ENCODE measurements at places on chromosomes 1 and 21.

GRCh38 chr1:9529190-9529589, 10.1 kb upstream of the SLC25A33 start:
- DNase-seq = peak; percentile 71

GRCh38 chr1:942411-942821, 16.6 kb downstream of the NOC2L start:
- DNase-seq = no peak

DNA sequence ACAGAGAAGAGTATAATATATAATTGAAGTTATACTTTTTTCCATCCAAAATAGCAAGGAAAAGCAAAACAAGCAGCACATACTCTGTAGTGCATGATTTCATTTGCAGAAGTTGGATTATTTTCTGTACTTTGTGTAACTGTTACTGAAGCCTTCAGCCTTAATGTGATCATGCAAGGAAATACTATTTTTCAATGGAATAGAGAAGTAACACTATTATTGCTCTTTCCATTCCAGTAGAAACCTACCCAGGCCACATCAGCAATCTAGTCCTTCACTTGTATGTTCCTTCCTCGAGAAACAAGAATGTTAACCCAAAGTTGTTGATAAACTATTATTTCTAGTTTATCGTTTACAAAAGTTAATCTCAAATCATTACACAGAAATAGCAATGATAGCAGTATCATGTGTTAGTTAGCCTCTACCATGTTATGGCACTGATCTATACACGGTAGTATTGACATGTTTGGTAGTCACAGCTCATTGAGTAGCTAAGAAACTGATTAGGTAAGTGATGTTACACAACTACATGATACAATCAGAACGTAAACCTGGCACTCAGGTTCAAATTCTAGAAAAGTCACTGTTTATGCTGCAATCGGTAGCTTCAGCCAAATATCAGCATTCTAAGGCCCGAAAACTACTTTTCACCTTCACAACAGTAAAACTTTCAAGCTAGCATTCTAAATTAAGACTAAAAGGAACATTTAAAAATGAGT, 37.6 kb upstream of the CHRM3 start:
- DNase-seq = no peak

GRCh38 chr1:164624400-164624799, 65.4 kb downstream of the PBX1 start:
- no peak for DNase-seq

DNA sequence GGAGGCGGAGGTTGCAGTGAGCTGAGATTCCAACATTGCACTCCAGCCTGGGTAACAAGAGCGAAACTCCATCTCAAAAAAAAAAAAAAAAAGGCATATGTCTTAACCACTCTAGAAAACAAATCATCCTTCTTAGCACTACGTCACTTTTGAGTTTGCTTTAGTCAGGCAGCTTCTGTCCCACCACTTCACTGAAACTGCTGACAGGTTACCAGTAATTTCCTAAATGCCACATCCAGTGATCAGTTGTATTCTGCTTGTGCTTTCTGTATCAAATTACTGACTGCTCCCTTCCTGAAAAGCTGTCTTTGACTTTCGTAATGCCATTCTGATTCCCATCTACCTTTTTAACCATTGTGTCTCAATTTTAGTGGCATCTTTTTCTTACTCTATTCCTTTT, 21.7 kb downstream of the RCOR3 start:
- DNase-seq = no peak

- DNase-seq = no peak
These were observed 34.4 kb downstream of the NUCKS1 start for GRCh38 chr1:205715628-205716027.

DNA sequence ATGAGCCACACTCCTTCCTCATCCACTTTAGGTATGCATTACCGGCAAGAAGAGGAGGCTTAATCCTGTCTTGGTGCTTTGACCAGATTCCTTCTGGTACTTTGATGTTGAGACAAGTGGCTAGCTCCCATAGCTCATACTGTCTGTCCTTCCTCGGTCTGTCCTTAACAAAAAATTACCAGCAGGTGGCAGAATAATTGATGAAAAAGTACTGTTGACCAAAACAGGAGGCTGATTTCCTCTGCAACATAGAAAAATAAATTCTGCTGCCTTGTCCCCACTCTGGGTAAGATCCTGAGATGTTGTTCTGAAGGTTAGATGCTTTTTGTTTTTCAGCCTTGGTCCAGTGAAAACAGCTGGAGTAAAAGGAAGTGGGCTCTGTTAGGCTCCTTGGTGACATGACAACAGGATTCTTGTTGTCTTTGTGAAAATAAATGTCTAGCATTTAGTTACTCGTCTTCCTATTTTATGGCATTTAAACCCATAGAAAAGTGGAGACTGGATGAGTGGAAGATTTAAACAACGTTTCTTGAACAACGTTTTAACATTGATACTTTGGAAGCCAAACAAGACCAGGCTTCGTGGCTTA, 11.2 kb upstream of the HJV start:
- DNase-seq = peak; percentile 4

DNA sequence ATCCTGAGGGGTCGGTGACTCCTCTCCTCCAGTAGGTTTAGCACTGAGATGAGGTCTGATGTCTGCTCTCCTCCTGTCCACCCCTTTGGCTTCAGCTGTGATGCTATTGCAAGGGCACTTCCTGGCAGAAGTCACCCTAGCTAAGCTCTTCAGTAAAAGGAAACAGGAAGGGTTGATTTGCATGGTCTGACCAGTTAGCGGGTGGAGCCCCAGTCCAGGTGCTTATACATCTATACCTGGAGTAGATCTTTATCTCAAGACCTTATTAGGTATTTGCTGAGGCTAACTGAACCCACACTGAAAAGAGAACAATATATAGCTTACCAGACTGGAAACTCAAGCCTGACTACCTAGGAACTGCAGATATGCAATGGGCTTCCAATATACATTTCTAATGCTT, 28.9 kb upstream of the NFASC start:
- no peak for DNase-seq
